C1 segment of cervical spinal cord (tissue), 14 donors: ENCODE measurements at places on chromosomes 4 and X.

GRCh38 chrX:20455001-20455400 is 188.3 kb upstream of the RPS6KA3 start:
- DNase-seq: no peak

- no peak for DNase-seq
These were observed 11.8 kb upstream of the SH3RF1 start for GRCh38 chr4:169282429-169283113.

DNA sequence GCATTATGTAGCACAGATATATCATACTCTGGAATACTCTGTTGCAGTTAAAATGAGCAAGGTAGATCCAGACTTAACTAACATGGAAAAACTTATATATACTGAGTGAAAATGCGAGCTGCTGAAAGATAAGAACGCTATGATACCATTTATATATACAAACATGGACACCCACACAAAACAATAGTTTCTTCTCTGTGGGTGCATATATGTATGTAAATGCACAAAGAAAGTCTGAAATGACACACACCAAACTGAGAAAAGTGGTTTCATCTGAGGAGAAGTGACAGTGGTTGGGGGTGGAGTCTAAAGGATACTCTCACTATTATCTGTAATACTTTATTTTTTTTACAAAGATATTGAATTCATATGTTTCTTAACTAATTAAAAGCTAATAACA is 12.2 kb upstream of the FGF2 start:
- DNase-seq: no peak

DNA sequence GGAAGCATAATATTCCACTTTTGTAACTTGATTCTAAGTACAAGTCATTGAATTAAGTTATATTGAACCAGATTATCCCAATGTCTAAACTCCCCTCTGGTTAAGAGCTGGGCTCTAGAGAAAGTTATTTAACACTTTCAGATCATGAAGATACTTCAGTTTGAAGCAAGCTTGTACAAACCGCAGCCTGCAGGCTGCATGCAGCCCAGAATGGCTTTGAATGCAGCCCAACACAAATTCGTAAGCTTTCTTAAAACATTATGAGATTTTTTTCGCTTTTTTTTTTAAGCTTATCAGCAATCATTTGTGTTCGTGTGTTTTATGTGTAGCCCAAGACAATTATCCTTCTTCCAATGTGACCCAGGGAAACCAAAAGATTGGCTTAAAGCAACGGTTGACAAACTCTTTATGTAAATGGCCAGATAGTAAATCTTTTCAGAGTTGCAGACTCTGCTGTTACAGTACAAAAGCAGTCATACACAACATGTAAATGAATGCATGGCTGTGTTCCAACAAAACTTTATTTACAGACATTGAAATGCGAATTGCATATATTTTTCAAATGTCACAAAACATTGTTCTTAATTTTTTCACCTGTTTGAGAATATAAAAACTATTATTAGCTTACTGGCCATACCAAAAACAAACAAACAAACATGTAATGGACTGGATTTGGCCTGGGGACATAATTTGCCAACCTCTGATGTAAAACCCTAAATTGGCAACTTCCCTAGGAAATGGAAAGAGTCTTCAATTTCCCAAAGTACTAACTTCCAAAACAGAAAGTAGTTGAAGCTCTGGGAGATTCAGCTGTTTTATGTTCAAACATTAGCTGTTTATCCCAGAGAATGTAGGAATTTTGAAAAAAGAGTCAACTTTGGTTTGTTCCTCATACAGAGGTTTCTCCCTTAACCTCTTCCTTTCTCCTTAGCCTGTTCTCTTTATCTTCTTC is 201.1 kb upstream of the MBNL3 start:
- no peak for DNase-seq

DNA sequence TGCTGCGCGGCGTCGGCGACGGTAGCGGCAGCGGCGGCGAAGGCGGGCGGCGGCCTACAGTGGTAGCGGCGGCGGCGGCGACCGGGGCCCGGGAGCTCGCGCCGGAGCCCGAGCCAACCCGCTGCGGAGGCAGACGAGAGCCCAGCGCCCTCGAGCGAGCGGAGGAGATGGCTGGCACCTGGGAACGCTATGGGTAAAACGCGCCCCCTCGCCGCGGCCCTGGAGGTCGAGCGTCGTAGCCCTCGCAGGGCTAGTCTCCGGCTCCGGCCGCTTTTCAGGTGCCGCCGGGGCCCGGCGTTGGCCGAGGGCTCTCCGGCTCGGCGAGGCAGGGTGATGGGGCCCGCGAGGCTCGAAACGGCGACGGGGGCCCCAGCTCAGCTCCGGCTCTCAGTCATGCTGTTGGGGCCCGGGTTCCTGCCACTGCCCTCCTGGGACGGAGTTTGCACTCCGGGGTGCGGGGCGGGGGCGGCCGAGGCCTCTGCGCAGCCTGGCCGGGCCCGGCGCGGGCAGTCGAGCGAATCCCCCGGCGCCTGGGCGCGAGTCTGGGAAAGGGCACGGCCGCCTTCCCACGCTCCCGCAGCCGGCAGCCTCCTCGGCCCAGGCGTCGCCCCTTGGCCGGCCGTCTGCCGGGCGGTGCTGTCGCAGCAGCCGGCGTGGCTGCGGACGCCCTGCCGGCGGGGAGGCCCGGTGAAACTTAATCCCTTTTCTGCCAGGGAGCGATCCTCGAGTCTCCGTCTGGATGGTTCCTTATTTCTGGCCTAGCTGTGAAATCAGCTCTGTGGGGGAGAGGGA is 768 bp downstream of the MID2 start:
- DNase-seq: peak; percentile 20

- no peak for DNase-seq
These were observed 10.9 kb upstream of the NALF2 start for GRCh38 chrX:69493193-69493592.

DNA sequence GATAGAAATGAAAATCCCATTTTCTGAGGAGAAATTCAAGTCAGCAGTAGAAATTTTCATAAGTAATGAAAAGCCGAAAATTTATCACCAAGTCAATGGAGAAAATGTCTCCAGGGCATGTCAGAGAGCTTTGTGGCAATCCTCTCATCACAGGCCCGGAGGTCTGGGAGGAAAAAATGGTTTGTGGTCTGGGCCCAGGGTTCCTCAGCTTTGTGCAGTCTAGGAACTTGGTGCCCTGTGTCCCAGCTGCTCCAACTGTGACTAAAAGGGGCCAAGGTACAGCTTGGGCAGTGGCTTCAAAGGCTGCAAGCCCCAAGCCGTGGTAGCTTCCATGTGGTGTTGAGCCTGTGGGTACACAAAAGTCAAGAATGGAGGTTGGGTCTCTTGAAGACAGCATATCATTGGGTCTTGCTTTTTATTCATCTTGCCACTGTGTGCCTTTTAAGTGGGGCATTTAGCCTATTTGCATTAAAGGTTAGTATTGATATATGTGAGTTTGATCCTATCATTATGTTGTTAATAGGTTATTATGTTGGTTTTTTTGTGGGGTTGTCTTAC is 608.5 kb downstream of the PDHA2 start:
- DNase-seq: no peak

- DNase-seq: no peak
These were observed 194.0 kb downstream of the GASK1B start for GRCh38 chr4:157978680-157979361.

GRCh38 chr4:112176596-112176995 is 31.3 kb downstream of the FAM241A start:
- DNase-seq: no peak

- DNase-seq: no peak
These were observed 52.2 kb upstream of the SOD3 start for GRCh38 chr4:24743206-24743605.

GRCh38 chrX:24055043-24055356 is 244 bp downstream of the EIF2S3 start:
- DNase-seq: no peak

- DNase-seq: no peak
These were observed 50.5 kb downstream of the TBC1D14 start for GRCh38 chr4:6960154-6960553.

DNA sequence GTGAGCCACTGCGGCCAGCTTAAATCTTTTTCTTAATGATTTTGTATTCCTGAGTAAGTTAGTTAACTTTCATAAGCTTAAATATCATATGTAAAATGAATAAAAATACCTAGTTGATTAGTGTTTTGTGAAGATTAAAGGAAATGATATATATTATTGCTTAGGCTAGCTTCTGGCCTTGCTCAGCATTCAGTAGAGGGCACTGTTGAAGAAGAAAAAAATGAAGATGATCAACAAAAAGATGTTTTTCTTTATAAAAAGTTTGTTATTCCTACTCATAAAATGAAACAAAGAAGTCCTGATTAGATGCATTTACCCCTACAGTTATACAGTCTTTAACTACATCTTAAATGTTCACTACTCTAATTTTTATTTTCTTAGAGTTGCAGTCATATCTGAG is 797.7 kb downstream of the RAPGEF2 start:
- DNase-seq: no peak

DNA sequence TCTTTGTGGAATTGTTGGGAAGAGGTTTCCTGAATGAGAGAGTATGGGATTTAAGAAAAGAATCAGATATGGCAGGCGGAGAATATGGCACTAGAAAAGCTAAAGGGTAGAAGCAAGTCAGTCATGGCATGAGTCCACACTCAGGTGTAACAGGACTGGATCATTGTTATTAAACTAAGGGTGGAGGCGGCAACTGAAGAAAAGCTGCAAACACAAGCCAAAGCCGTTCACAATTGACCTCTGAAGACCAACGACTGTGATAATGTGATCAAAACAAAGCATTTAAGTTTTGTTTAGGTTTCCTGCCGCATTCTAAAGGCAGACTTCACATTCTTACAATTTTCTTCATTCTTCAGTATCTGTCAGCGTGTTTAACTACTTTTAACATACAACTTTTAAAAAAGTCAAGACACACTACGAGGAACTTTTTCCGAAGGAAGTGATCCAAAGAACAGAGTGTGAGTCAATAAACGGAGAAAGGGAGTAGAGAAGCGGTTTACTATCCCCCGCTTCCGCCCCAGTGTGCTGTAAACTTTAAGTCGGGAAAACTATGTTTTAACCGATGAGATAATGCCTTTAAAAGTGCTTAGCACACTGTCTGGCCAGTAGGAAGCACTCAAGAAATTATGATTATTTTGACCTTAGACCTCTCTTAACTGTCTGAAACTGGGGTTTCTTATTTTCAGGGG is 909 bp upstream of the SLAIN2 start:
- no peak for DNase-seq

GRCh38 chr4:3711183-3712111 is 54.7 kb upstream of the ADRA2C start:
- DNase-seq: no peak

DNA sequence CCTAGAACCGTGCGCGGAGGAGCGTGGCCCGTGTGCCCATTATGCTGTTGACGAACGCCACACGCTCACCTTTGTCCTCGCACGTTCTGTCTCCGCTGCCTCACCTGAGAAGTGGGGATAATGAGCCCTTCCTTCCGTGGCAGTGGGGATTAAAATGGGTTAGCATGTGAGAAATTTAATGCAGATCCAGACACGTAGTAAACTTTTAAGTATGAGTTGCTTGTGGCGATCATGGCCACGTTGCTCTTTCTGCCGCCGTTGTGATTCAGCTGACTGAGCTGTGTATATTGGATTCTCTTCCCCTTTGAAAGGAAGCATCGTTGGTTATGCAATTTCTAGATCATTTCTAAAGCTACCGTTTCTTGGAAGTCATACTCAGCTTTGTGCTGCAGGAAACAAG is 16.5 kb downstream of the TBC1D14 start:
- DNase-seq: no peak

DNA sequence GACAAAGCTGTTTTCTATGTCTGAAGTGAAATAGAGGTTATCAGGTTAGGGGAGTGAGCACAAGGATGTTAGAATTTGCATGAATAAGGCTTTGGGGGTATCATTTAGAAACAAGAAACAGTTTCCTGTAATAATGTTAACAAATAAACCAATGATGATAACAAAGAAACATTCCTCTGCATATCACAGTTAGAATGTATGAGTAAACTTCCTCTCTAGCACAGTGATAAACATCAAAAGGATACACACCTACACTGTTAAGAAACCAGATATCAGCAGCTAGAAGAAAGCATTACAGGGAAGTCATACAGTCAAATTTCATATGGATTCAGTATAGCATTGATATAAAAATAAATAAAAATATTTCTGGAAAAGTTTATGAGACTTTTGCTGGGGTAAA is 340.0 kb upstream of the MAGEB16 start:
- no peak for DNase-seq
